ENCODE measurements at places on chromosomes 4 and X.

GRCh38 chrX:39201305-39201990 lies 400.2 kb downstream of the MID1IP1 start:
- DNase-seq: no peak

DNA sequence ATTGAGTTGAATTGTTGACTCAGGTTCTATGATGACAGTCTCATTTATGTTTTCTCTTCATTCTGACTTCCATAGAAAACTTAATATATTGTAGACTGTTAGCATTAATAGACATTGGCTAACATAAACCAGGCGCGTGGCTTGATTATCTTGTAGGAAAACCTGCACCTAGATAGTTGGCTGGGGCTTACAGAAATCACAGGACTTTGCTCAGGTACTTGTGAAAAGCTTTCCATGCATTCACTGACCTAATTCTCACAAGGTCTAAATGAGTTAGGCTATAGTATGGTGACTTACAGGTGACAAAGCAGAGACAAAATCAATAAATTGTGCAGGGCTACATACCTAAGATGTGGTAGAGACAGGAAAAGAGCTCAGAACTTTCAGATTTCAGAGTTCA lies 212.8 kb downstream of the GPAT3 start:
- DNase-seq: no peak

DNA sequence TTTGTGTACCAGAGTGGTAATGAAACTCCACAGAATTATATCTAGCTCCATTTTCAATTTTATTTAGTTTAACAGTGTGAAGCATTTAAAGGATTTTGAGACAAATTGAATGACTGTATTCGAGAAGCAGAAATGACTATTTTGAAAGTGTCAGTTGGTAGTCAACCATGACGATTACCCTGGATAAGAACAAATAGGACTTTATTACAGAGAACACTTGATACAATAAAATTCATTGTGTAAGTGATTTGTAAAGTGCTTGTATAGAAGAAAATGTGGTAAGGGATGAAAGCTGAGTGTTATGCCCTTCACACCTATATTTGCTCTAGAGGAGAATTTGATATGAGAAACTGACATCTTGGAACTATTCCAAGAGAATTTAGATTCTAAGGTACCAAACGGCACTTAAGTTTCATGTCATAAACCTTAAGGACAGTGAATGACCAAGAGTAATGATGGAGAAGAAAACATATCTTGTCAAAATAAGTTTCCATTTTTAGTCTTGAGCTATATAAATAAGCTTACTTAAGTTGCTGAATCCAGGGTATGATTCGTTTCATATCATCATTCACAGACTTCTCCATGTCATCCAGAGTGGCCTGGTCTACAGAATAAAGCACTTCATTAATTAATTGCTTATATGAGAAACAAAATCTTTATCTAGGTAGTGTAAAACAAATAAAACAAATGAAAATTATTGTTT lies 34.6 kb downstream of the MED14 start:
- DNase-seq: no peak

DNA sequence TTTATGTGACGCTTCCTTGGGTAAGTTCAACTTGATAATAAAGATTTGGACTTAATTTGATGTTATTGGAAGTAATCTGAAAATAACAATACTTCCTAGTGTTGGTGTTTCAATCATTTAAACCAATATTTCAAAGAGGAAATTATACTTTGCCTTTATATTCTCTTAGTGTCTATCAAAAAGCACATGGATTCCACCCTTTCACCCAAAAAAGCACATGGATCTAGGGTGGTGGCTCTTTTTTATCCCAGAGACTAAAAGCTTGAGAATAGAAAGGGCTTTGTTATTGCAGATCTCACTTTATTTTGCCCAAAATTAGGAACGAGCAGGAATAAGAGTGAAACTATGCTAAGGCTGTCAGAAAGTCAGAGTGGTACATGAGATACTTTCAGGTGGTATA lies 75.1 kb upstream of the RASGEF1B start:
- no peak for DNase-seq

GRCh38 chr4:19780871-19781270 lies 470.8 kb upstream of the SLIT2 start:
- DNase-seq: no peak

GRCh38 chrX:3584415-3584996 lies 128.9 kb downstream of the PRKX start:
- DNase-seq: no peak

DNA sequence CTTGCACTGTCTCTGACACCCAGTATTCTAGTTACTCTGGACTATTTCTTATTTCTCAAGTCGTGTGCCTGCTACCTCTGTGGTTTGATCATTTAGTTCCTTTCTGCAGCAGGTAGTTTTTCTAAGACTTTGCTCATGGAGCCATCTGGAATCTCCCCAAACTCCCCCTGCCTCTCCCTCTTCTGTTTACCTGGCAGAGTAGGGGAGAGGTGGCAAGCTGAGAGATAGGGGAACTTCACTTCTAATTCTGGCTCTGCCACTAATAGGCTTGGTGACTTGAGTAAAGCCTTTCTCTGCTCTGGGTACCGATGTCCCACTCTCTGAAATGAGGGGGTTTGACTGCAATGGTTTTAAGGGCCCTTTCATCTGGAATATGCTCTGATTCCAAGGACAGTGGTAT lies 141.3 kb downstream of the CPEB2 start:
- no peak for DNase-seq

DNA sequence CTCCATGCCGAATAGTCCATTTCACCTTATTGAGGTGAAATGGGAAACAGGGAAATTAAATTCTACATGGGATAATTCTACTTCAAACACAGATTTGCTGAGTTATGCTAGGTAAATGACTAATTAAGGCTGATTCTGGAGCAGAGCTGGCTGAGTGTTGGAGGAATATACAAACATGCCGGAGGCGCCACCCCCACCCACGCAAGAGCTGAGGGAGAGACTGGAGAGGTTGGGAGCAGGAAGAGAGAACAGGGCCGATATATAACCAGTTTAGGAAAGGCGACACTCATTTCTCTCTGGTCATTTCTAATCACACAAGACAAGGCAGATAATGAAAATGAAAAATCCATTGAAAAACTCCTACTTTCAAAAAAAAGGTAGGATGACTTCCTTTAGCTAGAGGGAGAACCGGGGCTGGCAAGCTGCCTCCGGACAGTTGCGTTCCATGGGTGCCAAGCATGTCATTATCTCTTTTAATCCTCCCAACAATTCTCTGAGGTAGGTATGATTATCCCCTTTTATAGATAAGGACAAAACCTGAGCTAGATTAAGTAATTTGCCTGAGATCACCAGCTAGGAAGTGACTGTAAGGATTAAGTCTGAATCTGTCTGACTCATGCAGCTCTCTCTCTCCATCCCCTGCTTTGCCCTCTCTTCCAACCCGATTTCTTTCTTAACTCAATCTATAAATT lies 27.6 kb upstream of the CFAP299 start:
- DNase-seq: no peak

- no peak for DNase-seq
Observed at GRCh38 chr4:52968691-52969090, 106.6 kb downstream of the RASL11B start.

DNA sequence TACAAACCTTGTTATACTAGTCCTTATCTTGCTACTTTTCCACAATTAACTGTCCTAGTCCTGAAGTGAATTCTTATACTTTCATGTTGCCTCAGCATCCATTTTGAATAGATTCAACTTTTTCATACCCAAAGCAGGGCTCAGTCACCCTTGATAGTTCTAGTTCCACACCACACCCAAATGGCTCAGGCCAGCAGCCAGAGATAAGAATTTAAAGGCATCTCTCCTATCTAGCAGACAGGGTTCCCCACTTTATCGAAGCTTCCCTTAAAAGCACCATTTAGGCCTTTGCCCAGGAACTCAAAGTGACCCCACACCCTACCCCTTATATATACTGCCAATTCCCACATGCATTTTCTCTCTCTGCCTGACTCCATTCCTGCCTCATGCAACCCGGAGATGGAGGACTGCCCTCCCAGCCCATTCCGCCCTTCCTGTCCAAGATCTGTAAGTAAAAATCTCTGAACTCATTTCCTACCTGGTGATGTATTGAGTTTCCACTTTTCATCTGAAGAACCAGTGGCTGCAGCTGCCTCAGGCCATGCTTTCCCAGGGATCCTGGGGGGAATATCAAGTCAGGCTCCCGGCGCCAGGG lies 63.7 kb upstream of the TXK start:
- no peak for DNase-seq

GRCh38 chr4:79723507-79723906 lies 315.5 kb upstream of the GK2 start:
- no peak for DNase-seq

GRCh38 chr4:8840816-8841455 lies 30.7 kb downstream of the HMX1 start:
- no peak for DNase-seq

- DNase-seq: no peak
Observed at GRCh38 chr4:183349673-183350072, 27.4 kb upstream of the CLDN24 start.

DNA sequence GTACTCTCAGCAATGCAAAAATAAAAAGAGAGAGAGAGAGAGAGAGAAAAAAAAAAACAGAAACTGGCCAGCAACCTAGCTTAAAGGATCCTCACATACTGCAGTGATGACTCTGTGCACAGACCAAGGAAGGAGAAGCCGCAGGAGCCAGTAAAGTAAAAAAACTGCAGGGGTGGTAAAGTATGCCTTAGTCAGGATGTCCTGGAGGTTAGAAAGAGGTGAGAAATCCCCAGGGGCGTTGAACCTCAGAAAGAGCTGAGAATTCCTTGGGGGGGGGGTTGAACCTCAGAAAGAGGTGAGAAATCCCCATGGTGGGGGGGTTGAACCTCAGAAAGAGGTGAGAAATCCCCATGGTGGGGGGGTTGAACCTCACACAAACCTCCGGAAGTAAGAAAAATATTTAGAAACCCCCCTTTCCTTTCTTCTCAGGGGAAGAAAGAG lies 48.0 kb downstream of the MAGEA9 start:
- DNase-seq: peak; percentile 23

- no peak for DNase-seq
Observed at GRCh38 chr4:54781756-54782155, 124.0 kb downstream of the KIT start.

DNA sequence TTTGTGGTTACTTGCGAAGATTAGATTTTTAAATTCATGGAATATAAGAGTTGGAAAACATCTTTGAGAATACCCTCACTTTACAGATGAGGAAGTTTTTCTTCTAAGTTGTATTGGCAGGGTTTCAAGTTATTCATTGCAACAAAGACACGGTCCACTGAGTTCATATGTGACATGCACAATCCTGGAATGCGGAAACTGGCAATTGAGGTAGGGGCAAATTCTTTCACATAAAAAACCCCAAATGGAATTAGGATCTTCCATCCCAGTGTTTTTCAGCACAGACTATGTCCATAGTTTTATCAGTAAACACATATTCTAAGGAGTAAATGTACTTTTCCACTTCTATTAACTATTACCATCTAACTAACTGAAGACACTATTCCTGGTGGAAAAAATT lies 81.8 kb upstream of the NAP1L5 start:
- no peak for DNase-seq

- no peak for DNase-seq
Observed at GRCh38 chr4:72767618-72768302, 198.7 kb upstream of the ADAMTS3 start.

- DNase-seq: no peak
Observed at GRCh38 chrX:18389966-18390365, 35.4 kb upstream of the CDKL5 start.

DNA sequence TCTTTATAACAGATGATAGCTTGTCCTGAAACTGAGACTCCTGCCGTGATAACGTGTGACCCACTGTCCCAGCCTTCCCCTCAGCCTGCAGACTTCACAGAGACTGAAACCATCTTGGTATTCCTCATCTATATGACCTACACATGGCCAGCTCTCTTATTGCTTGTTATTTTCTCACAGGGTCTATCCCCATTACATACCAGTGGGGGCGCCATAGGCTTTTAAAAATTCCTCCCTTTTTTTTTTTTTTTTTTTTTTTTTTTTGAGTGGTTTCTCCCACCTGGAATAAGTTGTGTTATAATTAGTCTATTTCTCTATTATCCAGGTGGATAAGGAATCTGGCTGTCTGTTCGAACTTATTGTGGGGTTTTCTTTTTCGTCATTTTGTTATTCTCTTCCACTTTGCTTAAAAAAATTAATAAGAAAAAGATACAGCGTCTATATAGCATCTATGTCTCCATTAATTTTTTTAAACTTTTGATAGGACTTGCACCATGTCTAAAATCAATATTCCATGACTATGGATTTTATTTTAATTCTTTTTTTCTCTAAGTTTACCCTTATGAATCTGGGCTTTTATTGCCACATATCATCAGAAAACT lies 47.2 kb downstream of the GYG2 start:
- no peak for DNase-seq

DNA sequence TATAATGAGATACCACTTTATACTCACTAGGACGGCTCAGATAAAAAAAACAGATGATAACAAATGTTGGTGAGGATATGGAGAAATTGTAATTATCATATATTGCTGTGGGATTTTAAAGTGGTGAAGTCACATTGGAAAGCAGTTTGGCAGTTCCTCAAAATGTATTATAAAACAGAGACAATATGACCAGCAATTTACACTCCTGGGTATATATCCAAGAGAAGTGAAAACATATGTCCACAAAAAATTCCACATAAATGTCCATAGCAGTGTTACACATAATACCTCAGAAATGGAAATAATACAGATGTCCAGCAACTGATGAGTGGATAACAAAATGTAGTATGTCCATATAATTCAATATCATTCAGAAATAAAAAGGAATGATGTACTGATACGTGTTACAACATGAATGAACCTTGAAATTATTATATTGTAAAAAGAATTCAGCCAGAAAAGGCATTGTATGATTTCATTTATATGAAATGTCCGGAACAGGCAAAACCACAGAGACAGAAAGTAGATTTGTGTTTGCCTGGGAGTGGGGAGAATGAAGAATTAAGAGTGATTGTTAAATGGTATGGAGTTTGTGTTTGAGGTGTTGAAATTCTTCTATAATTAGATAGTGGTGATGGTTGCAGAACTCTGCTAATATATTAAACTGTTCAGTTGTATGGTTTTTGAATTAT lies 220.9 kb downstream of the SLC7A11 start:
- DNase-seq: no peak

GRCh38 chrX:86051741-86052140 lies 4.4 kb upstream of the CHM start:
- no peak for DNase-seq

- DNase-seq: no peak
Observed at GRCh38 chrX:93538575-93538974, 134.8 kb downstream of the NAP1L3 start.

GRCh38 chrX:109389917-109390316 lies 92.0 kb downstream of the GUCY2F start:
- no peak for DNase-seq

DNA sequence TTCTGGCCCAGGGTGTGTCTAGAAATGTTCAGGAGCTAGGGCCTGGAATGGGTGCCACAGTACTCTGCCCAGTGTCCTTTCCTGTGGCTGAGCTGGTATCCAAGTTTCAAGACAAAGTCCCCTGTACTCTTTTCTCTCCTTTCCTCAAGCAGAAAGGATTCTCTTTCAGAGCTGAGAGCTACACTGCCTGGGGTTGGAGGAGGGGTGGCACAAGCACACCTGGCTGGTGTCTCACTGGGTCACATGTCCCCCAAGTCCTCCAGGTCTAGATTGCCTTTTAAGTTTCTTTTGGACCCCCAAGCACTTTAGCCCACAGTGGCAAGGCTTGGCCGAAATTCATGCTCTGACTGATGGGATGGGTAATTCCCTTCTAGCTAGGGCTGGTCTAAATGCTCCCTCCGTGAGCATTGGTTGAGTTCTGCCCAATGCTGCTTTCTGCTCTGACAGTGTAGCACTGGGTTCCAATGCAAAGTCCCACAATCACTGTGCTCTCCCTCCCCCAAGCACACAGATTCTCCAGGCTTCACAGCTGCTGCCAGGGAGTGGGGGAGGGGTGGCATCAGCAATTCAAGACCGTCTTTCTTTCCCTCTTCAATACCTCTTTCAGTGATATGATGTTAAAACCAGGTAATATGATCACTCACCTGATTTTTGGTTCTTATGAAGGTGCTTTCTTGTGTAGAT lies 47.8 kb downstream of the BEX3 start:
- DNase-seq: no peak

Measured in activated gamma-delta T cell treated with anti-CD3 and anti-CD28 coated beads, Interleukin-2, amount 50 U/mL, for 16 hours (primary cell).